Activated CD4-positive, alpha-beta T cell treated with anti-CD3 and anti-CD28 coated beads, Interleukin-10, Interleukin-2, amounts not matched to agents 100 ng/mL and 50 ng/mL, durations not matched to agents 16 hours and 8 hours (primary cell): ENCODE measurements at places on chromosomes 11 and 22.

DNA sequence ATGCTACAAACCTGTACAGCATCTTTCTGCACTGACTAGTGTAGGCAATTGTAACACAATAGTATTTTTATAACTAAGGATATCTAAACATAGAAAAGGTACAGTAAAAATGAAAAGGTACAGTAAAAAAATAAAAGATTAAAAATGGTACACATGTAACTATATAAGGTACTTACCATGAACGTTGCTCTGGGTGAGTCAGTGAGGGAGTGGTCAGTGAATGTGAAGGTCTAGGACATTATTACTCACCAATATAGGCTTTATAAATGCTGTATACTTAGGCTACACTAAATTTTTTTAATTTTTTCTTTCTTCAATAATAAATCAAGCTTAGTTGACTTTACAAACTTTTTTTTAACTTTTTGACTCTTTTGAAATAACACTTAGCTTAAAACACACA lies 59.9 kb downstream of the EIF3M start:
- no peak for DNase-seq

DNA sequence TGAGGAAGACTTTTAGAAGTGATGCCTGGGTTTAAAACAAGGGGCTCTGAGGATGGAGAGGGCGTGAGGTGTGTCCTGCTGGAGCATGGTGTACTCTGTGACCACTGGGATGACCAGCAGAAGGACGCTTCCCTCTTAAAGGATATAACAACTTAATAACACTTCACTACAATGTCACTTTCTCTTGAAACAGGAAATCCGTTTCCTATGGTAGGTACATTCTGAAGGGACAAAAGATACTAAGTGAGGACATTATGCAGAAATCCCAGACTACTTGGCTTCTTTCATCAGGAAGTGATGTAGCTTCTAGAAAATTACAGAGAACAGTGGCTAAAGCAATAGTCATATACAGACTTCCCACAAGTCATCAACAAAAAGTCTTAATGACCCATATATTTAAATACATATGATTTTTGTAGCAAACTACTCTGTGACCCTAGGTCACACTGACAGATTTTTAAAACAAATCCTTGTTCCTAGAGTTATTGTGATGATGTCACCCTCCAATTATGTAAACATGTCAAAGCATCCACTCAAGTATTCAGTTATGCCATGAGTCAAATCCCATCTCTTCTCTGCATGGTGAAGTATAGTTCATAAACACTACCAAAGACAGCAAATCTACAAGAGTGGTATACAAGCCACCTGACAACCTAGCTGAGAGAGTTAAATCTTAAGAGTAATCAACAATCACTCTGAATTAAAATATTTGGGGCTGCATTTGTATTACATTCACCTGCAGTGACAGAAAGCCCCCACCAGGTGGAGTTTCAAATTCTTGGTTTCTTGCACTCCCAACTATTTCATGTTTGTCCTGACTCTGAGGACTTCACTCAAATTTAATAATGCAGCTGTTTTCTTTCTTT lies 32.8 kb downstream of the PITPNB start:
- peak; percentile 44 for DNase-seq

DNA sequence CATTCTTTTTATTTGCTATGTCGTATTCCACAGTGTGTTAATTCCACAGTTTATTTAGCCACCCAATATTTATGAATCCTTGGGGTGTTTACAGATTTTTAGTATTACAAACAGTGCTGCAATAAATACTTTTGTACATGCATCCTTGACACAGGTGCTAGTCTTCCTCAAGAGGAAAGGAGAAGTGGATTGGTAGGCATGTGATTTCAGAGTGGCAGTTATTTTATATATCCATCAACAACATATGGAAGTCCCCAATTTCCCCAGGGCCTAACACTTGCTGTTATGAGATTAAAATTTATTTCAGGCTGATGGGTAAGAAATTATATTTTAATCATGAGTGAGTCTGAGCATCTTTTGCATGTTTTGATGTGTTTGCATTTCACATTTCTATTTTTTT lies 17.9 kb downstream of the TRIM44 start:
- no peak for DNase-seq

DNA sequence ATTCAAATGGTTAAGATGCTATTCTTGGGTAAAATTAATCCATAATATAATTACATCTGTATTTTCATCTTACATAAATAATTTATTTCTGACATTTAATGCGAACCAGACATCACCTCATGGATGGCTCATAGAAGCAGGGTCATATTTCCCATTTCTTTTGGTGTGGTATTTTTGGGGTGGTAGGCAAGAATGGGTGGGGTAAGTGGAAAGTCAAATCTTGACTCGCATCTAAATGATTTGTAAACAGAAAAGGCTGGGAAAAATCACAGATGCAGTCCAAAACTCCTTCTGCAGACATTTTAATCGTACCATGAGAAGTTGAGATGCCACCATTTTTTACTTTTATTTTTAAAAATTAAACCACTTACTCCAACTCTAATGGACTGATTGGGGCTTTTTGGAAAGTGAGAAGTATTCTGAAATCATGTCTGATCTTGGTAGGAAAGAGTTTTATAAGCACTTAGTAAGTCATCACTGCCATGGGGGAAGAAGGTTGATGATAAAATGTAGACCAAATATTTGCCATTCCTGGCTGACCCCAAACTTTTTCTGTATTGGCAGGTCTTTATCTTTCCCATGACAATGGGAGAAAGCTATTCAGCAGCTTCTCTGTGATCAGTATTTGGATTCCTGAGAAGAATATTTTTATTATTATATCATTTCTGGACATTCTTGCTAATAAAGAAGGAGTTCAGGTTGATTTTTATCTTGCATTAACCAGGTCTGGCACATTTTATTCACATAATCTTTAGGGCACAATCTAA lies 47.2 kb upstream of the BLID start:
- no peak for DNase-seq

DNA sequence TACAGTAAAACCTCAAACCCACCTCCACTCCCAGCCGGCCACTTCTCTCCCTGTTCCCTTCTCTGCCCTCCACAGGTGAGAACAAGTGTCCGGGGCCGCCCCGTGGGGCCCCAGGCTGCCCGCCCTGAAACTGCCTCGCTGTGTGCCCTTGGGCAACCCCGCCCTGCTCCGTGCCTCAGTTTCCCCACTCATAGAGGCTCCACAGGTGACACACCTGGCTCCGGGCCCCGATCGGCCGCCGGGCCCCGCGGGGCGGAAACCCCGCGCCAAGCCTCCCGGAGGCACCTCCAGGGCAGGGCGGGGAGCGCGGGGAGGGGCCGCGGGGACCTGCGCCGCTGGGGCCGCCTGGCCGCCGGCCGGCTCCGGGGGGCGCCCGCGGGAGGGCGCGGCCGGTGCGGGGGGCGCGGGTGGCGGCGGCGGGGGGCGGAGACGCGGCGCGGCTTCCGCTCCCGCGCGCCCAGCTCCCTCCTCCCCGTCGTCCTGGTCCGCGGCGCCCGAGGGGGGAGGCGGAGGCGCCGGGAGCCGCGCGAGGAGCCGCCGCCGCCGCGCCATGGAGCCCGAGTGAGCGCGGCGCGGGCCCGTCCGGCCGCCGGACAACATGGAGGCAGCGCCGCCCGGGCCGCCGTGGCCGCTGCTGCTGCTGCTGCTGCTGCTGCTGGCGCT lies at the start of gene LRP5:
Gene LRP5, plus strand, starts transcription at position 475 of the 663 bp plus-strand sequence. Its CDS starts 124 bp downstream, at position 599.
- no peak for DNase-seq

DNA sequence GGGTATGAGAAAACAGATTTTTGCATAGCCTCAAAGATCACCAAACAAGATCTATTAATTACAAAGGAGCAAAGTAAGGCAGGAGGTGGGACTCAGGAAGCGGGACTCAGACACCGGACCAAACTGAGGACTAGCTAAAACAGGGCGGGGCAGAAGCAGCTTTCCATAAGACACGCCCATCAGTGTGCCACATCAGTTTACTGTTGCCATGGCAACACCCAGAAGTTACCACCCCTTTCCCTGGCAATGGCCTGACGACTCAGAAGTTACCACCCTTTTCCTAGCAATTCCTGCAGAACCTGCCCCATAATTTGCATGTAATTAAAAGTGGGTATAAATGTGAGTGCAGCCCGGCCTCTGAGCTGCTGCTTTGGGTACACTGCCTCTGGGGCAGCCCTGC lies 173.9 kb downstream of the SHANK2 start:
- DNase-seq, result no peak

- no peak for DNase-seq
Measured at GRCh38 chr11:130945896-130946295, 29.6 kb upstream of the SNX19 start.

DNA sequence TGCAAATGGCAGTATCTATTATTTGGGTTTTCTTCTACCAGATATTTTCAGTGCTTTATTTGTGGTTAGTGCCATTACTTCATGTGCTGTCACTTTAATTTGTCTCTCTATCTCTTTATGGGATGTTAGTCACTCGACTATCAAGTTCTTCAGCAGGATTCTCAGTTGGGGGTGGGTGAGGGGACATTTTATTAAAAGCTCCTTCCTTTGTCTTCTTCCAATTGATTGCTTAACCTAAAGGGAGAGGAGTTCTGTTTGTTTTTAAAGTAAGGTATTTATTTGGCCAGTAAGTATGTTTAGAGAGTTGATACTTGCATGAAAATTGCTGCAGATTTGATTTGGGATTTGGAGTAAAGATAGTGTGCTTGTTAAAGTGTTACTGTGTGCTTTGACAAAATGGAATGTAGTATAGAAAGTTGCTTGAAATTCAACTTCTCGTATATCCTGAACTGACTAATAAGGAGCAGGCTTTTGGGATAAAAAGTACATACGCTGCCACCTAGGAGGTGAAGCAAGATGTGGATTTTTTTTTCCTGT lies 10.3 kb downstream of the YAP1 start:
- DNase-seq, result no peak

- no peak for DNase-seq
Measured at GRCh38 chr11:12182302-12182675, 71.9 kb downstream of the MICAL2 start.

- peak; percentile 84 for DNase-seq
Measured at GRCh38 chr11:1772270-1773130, 8.8 kb upstream of the CTSD start.

DNA sequence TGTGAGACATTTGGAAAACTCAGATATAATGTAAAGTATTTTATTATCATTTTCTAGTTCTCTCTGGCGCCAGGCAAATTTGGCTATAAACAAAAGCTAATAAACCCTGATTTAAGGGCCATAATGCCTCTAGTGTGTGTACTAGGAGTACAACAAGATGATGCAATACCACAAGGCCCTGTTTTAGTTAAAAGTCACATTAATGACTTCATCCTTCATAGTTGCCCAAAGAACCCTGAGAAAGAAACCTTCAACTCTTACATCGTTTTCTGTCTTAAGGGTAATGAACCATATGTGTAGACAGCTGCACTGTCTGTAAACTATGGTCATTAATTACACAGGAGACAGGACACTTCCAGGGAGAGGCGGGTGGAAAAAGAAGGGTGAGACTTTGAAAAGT lies 538.4 kb downstream of the FAM181B start:
- DNase-seq, result no peak

DNA sequence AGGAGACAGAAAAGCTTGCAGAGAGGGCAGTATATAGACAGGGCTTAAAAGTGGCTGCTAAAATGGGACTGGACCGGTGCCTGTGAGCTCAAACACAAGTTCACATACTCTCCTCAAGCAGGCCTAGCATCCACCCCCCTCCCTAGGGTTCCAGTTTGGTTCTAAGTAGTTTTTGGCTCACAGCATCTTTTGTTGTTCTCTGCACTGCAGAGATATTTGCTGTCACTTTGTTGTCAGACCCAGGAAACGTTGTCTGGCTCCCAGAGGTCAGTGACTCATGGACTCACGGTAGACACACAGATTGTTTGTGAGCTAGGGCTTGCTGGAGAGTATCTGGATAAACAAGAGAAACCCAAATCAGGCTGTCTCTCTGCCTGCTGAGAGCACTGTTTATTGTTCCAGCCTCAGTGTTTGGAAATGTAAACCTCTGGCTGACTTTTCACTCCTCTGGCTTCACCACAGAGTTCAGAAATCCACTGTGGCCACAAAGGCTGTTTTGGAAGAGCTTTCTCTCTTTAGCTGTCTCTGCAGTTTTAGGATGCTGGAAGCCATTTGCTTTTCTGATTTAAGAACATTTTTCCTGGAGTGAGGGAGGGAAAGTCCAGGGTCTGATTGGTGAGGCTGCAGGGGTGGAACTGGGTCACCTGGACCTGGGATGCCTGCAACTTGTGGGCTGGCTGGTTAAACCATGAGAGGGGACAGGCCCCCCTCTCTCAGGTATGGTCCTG lies 303.7 kb upstream of the PLET1 start:
- no peak for DNase-seq

DNA sequence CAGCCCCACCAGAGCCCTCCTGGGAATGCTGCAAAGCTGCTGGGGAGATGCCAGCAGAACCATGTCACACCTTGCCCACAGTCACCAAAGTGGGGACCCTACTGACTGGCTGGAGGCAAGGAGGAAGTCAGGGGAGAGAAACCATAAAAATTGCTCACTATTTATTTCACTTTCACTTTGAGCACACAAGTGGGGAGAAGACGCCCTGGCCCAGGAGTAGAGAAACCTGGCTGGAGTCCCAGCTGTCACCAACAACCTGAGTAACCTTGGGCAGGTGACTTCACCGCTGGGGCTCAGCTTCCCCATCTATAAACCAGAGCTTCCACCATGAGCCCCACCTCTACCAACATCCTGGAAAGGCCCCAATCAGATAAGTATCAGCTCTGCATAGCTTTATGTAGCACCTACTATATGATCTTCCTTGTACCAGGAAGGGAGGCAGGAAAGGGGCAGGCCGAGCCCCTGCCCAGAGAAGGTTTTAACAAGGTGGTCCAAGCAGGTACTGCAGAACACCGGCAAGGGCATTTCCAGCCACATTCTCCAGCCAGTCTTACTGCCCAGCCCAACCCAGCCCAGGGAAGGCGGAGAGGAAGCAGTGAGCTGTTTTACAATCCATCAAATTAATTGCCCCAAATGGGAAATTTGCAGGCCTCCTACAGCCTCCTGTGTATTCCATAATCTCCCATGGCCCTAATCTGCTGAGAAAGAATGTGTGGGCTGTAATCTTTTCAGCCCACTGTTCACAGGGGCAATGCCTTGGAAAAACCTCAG lies 27.6 kb downstream of the PLEKHA7 start:
- DNase-seq, result peak; percentile 78

GRCh38 chr11:112760396-112761059 lies 200.7 kb upstream of the NCAM1 start:
- DNase-seq, result no peak

DNA sequence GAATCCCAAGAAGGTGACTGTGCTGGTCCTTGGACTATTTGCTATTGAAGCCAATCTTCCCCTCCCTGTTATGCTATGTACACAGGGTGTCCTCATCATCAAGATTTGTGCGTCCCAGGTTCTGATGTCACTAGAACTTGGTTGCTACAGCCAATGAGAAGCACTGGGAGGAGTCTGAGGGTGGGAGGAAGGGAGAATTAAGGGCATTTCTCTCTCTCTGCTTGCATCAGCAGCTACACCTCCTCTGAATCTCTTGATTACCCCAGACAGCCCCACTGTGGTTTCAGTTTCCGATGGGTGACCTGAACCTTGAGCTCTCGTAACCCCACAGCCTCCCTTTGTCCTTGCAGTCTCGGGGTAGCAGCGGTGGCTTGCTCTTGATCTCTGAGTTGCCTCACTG lies 212.4 kb upstream of the SESN3 start:
- peak; percentile 36 for DNase-seq
